ENCODE measurements at places on chromosomes 2 and 18. TPM values are rescaled to one million over a fixed set of nuclear protein-coding genes. Genes with fewer than 3 reads are reported as not detected.

DNA sequence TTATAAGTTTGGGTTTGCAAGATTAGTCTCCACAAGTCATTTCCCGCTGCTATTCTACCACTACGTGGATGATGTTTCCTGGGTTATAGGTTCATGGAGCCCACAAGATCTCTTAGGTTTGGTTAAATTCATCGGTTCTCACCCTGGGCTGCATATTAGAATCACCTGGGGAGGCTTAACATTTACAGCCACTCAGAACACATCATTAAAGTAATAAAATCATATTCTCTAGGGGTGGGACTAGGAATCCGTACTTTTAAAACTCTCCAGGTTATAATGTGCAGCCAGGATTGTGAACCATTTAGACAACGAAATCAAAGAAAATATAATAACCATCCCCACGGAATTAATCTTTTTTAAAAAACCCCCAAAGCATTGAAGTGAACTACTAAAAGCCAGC lies 167.7 kb downstream of the ACTR3 start:
- no peak for DNase-seq

The NDUFS1 gene
- 53.4 TPM for total RNA-seq

DNA sequence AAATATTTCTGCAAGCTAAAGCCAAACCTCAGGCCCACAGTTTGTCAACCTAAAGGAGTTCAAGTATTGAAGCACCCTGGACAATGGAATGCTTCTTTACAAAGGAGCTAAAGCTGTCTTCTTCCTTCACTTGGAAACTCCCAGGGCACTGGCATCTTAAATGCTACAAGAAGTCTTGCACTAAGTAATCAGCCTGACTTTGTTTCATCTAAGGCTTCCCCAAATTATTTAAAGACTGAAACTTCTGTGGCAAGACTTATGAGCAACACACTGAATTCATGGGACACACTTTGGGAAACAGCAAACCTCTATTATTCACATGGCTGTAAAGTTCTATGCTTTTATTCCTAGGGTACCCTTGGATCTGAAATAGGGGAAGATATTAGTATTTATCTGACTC lies 14.7 kb downstream of the PID1 start:
- DNase-seq = no peak

GRCh38 chr2:133303150-133303549 lies 265.1 kb downstream of the NCKAP5 start:
- DNase-seq = no peak
